ENCODE measurements at places on chromosomes 6 and 20.

- no peak for DNase-seq
These were observed 24.1 kb downstream of the ZHX3 start for GRCh38 chr20:41293269-41294037.

DNA sequence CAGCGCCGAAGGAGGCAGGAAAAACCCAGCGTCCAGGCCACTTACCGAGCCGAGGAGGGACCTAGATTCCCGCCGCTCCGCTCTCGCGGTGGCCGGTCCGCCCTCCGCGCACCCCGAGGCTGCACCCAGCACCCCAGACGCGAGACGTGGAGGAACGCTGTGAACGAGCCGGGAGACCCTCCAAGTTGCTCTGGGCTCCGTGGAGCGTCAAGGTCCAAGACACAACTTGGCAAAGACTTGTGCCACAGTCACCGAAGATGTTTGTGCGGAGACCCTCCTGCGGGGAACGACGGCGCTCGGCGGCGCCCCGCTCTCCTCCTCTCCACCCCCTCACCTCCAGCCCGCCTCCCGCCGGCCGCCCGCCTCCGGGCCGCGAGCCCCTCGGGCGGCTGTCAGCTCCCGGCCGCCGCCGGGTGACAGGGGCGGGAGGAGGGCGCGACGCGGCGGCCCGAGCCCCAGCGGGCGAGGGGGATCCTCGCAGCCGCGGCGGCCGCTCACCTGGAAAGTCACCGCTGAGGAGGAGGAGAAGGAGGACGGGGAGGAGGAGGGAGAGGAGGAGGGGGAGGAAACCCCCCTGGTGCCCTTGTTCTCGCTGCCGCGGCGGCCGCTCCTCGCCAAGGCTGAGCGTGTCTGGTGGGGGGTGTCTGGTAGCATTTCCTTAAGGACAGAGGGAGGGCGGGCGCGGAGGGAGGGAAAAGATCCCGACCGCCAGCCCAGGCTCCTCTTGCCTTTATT is 637 bp upstream of the HIVEP2 start:
- DNase-seq: peak; percentile 57

DNA sequence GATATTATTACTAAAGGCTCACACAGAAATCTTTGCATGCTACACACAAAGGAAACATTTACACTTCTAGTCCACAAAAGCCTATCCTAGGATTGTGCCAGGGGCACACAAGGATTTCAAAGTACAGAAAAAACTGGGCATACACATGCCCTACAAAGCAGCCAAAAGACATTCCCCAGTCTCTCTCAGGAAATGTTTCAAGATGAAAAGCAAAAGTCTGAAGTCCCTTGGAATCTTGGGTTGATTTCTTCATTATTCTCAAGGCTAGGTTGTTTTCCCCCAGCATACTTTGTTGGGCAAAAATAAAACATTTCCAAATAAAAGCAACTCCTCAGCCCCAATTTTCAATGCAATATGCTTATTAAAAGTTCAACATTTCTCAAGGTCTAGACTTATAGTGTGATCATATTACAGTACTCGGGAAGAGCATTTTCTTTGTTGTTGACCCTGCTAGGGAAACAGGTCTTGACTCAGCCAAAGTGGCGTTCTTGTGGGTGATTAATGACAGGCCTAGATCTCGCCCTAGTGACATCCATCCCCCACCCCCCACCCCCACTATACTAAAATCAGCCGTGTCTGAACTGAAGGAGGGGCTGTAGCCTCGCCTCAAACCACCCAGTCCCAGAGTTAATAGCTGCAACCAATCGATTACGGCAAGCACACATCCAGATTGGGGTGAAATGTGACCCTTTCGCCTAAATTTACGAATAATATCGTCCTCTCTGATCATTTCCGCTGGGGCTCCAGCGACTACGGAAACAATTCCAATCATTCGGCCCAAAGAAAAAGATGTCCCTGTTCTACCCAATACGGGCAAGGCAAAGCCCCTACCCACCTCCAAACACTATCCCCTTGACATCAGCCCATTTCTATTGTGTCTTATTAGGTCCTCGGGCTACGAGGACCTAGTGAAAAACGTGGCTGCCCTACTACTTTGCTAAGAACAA is 1.4 kb downstream of the AKIRIN2 start:
- DNase-seq: no peak

DNA sequence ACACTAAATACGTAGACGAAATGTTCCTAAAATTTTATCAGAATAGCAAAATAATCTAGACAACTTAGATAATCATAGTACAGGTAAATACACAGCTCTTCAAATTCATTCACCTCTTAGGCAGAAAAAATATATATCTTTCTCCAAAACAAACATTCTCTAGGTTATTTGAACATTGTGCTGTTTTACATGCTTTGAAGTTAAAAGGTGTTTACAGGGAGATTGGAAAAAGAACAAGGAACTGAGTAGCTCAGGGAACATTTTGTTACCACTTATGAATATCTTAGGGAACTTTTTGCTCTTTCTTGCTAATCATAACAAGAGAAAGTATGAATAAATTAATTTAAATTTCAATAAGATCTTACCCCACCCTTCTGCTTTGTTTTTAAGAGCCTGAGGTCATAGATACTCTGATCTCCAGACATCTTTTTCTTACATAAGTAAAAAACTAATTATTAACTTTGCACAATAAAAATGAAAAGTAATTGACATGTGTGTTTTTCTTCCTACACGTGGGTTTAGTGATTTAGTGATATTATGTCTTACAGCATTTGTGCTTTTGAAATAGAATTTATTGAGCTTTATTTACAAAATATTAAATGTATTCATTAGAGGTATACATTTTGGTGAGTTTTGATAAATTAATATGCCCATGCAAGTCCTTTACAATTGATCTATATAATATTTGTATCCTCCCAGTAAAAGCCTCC is 1141.4 kb upstream of the EYS start:
- DNase-seq: no peak

DNA sequence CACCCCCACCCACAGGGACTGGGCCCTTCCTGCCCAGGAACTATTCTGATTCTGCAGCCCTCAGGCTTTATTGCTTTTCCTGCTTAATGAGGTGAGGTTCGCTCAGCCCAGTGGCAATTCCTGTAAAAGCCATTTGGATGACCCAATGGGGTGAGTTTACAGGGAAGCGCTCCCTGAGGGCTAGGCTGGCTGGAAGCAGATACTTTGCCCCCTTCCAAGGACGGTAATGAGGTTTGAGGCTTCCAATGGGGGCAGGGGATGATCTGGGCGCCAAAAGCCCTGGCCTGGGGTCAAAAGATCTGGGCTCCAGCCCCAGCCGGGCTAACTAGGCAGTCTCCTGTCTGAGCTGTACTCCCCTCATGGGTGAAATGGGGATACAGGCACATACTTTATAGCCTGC is 41.8 kb downstream of the RIPOR3 start:
- no peak for DNase-seq

DNA sequence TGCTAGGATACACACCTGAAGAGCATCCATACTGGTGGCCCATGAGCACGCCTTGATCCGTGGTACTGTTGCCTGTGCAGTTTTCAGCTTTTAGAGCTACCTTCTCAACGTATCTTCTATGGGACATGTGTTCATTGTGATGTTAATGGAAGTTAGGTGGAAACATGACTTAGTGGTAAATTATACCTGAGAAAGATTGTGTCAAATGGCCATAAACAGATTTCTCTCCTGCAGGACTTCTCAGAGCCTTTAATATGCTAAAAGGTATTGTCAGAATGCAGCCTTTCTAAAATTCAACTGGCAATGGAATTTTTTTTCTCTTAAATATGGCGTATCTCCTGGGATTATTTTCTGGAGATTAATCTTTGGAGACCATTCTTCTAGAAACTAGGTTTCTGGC is 148.5 kb downstream of the CDC5L start:
- DNase-seq: no peak

DNA sequence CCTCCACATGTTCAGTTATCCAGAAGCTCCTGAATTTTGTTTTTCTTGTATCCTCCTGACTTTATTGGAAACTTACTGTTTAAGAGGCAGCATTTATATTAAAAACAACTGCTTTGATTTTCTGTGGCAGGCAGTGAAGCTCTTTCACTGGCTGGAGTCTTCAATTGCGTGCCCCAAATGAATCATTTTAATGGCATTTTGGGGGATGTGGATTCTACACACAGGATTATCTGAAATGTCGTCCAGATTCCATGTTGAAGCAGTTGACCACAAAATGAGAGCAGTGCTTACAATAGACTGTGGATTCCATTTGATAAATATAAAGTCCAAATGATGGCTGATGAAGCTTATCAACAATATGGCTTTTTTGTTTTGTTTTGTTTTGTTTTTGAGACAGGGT is 41.0 kb upstream of the HIVEP1 start:
- DNase-seq: no peak

Measured in activated gamma-delta T cell treated with Interleukin-2 at 50 U/mL for 16 hours (primary cell).